ENCODE measurements at places on chromosomes 3 and 15.

- no peak for DNase-seq
Observed at GRCh38 chr15:96027501-96027900, 303.0 kb upstream of the NR2F2 start.

DNA sequence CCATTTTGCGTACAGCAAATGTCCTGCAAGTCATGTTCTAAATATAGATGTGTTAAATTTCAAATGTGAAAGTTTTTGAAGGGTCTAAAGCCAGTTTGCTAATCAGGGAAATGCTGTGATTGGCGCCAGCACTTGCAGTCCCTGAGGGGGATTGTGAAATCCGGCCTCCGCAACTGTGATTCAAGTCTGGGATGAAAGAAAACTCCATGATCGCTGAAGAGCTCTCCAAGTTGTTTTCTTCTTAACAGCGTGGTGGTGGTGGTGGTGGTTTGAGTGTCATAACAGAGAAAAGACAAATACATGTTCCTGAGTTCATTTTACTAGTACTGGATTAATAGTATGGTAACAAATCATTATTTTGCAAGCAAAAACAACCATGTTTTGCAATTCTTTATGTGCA lies 51.8 kb downstream of the MITF start:
- DNase-seq, result no peak

DNA sequence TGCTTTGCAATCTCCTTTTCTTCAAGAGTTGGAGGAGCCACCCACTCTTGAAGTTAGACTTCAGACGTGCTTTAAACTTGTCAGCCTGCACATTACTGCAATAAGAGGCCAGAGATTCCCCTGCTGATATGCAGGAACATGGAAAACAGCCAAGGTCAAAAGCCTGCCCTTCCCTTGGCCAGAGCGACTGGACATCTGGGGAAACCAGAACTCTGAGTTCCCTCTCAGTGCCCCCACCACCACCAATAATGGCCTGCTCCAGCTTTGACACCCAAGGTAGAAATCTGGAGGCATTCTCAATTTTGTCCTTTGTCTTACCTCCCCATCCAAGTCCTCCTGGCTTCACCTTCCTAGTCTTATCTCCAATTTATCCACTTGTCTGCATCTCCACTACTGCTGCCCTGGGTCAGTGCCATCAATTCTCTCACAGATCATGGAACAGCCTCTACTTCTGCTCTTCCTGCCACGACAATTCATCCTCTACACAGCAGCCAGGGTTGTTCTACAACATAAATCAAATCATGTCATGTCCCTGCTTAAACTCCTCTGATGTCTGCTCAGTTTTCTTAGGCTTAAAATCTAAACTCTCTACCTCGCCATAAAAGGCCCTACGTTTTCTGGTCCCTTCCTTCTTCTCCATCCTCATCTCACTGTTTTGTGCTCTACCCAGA lies 191.6 kb upstream of the WNT5A start:
- DNase-seq, result no peak

GRCh38 chr3:1469687-1470086 lies 376.9 kb downstream of the CNTN6 start:
- no peak for DNase-seq

GRCh38 chr3:95097493-95097892 lies 1034.6 kb downstream of the NSUN3 start:
- DNase-seq, result no peak

DNA sequence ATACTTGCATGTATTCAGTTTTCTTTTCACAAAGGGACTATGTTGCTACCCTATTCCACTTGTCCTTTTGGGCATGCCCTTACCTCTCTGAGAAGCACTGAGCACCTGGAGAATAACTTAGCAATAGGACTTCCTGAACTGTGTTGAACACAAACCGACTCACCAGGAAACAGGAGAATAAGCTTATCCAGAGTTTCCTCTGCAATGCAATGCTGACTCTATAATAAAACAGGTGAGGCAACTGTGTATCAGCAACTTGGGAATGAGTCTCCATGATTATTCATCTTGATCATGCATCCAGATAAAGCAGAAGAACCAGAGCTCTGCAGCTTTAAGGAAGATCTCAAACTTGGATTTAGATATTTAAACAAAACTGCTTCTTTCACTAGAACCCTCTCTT lies 806.5 kb downstream of the IGSF11 start:
- no peak for DNase-seq

DNA sequence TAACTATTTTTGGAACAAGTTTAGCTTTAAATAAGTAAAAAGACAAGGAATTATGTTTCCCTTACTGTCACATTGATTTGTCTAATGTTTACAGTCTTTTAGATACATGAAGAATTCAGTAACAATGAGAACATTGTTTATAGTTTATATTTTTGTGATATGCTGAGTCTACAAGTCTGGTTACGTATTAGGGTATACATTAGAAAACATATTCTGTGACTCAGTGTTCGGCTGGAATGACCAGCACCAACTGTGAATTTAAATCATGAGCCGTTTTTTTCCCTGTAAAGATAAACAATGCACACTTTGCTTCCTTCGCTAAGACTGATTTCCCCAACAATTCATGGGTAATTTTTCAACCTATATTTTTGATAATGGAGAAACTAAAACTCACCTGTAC lies 131.5 kb downstream of the DUT start:
- DNase-seq, result no peak

Measured in stimulated activated naive CD8-positive, alpha-beta T cell treated with anti-CD3 and anti-CD28 coated beads, Interleukin-15, Interleukin-2, amounts not matched to agents 100 U/mL and 50 U/mL, for 24 hours (primary cell).